ENCODE measurements at places on chromosomes 7 and 10.

DNA sequence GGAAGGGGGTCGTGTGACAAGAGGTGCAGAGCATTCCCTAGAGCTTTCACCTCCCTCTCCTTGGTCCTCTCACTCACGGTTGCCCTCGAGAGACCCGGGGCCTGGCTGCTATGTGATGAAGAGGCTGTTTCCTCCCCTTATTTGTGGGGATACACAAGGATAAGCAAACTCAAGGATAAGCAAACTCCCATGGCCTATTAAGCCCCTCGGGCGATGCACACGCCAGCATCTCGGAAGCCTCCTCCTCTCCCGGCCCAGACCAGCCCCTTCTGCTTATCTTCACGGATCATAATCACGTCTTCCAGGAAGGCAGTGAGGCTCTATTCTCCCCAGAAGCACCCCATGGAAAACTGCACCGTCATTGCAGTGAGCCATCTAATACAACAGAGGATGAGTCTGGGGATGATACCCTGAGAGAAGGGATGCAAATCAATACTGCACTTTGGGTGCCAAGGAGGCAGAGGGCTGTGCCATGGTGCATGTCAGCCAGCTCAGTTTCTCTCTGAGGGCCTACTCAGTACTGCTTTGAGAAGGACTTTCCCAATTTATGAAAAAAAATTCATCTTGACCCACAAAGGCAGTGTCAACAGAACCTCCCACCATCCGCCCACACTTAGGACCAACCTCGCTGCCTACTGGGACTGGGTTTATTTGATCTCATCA is 22.2 kb downstream of the TMEM273 start:
- DNase-seq, result no peak

- no peak for DNase-seq
Observed at GRCh38 chr7:67984326-67984725, 987.7 kb downstream of the TYW1 start.

- DNase-seq, result no peak
Observed at GRCh38 chr7:104838537-104839299, 175.3 kb upstream of the KMT2E start.

- no peak for DNase-seq
Observed at GRCh38 chr7:79332091-79332490, 121.4 kb downstream of the MAGI2 start.

DNA sequence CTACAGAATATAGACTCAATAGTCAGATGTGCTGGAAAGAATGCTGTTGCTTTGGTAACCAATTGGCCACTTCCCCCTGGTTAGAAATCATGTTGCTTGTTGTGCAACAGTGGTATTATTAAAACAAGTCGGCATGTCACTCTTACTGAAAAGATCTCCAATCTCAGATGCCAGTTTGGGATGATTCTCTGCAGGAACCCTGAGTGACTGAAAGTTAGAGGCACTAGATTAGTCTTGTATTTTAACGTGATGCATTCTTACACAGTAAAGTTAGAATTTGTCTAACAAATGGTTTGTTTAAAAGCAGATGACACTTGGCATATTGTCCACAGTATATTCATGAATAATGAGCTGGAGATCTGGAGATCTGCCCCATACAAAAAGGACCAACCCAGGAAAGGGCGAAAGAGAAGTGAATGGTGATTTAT is 287.6 kb downstream of the TWIST1 start:
- no peak for DNase-seq

- no peak for DNase-seq
Observed at GRCh38 chr10:64733980-64734379, 1212.8 kb downstream of the REEP3 start.

DNA sequence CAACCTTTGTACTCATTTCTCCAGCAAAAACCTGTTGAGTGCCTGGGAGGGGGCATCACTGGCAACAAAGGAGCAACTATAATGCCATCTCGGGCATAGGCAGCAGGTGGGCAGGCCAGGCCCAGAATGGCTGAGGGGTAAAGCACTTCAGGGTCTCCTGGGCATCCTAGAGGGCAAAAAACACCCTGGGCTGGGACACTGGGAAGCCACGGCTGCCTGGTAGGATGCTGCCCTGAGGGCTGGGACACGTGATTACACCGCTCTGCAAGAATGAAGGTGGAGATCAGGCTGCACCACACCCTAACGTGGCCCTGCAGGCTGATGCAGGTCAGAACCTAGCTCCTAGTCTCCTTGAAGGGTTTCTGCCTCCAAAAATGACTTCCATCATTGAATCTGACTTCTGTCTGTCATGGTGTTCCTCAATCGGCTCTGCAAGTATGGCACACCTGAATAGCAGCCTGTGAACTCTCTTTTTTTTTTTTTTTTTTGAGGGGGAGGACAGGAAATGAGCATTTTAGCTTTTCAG is 4.5 kb upstream of the TRAPPC14 start:
- DNase-seq, result no peak

DNA sequence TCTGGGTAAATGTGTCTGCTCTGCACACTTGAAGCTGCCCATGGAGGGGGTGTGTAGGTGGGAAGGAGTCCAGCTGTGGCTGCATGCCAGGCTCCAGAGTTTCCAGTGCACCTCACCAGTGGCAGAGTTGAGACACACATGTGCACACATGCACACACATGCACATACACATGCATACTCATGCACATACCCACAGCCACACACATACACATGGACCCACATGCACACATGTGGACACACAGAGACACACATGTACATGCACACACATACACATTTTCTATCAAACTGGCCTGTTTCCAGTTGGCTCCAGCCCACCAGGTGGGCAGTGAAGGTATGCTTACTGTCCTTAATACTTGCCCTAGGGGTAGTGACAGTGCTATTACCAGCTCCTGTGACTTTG is 99.7 kb downstream of the RAMP3 start:
- DNase-seq, result no peak

- DNase-seq, result no peak
Observed at GRCh38 chr10:8048281-8049008, 6.0 kb upstream of the GATA3 start.
